IMR-90 (cell line): ENCODE measurements at places on chromosomes 11 and 22.

- DNase-seq, result peak; percentile 5
Observed at GRCh38 chr11:44188643-44189042, 93.2 kb downstream of the EXT2 start.

GRCh38 chr11:1471736-1472135 lies 14.8 kb downstream of the MOB2 start:
- DNase-seq, result no peak

GRCh38 chr22:32465661-32466060 lies 1.4 kb upstream of the BPIFC start:
- no peak for DNase-seq

- DNase-seq, result no peak
Observed at GRCh38 chr22:19082101-19082500, 40.1 kb downstream of the DGCR2 start.

GRCh38 chr11:18383388-18384156 lies 10.8 kb upstream of the LDHA start:
- DNase-seq, result peak; percentile 96

- no peak for DNase-seq
Observed at GRCh38 chr11:36109850-36110606, 166.2 kb downstream of the LDLRAD3 start.

GRCh38 chr11:47395223-47396048 lies 13.0 kb upstream of the SLC39A13 start:
- DNase-seq, result no peak

DNA sequence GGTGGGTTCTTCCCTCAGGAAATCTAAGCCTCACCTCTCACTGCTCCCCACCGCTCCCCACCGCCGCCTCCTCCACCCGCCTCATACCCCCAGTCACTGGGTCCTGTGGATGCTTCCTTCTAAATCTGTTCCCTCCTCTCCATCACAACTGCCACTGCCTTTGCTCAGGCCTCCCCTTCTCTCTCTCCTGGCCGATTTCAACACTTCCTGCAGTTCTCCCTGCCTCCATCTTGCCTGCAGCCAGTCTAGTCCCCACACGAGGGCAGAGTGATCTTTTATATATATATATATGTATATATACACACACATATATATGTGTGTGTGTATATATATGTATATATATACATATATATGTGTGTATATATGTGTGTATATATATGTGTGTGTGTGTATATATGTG lies 27.8 kb downstream of the CREB3L1 start:
- DNase-seq, result peak; percentile 35

GRCh38 chr11:119056421-119056999 lies 495 bp downstream of the HYOU1 start:
- peak; percentile 3 for DNase-seq

GRCh38 chr11:125372088-125372487 lies 124.0 kb downstream of the FEZ1 start:
- DNase-seq, result no peak

- peak; percentile 36 for DNase-seq
Observed at GRCh38 chr11:16935518-16936302, 78.5 kb downstream of the PLEKHA7 start.

DNA sequence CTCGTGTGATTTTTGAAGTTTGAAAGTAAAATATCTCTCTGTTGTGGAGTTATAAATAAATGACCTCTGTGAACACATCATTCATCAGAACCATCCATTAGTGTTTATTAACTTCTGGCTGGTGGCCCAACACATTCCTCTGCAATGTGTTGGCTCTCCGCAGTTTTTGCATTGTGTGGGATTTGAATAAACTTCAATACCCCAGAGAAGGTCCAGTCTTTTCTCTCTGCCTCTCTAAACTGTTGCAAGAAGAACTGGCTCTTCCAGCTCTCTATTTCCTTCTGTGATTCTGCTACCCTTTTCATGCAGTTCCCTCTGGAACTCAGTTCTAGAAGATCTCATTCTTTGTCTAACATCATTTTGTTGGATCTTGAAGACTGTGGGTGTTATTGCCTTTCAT lies 125.0 kb upstream of the ARHGAP42 start:
- DNase-seq, result peak; percentile 86

- DNase-seq, result no peak
Observed at GRCh38 chr11:130606178-130606577, 157.7 kb downstream of the ADAMTS15 start.

GRCh38 chr11:2673250-2673610 lies 26.6 kb downstream of the KCNQ1OT1 start:
- no peak for DNase-seq

DNA sequence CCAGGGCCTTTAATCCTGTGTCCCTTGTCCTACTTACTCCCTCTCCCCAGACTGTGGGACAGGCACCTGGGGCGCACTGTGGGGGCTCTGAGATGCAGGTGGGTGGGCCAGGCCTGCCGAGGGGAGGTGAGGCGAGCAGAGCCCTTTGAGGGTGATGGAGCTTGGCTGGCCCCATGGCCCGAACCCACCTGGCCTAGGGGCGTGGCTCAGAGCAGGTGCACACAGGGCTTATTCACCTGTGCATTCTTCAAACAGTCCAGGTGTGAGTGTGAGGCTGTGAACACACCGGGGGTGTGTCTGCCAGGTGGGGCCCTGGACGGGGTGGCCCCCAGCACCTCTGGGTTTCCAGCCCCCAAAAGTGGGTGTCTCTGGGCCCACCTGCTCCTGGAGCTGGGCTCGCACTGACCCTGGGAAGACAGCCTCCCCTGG lies 9.0 kb upstream of the MUC5AC start:
- no peak for DNase-seq

DNA sequence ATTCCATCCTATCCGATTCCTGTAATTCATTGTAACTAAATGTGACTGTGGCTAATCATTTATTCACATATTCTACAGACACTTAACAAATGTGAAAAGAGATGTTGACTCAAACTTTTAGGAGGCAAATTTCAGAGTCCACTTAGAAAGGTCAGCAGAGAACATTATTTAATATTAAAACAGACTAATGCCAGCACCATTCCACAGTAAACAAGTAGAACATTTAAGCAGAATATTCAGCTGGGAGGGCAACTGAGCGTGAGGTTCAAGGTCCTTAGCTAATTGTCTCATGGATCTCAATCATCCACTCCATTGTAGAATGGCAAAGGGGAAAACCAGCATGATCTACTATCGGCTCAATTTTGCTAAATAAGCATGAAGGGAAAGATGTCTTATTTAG lies 5.1 kb upstream of the SLC5A12 start:
- no peak for DNase-seq

DNA sequence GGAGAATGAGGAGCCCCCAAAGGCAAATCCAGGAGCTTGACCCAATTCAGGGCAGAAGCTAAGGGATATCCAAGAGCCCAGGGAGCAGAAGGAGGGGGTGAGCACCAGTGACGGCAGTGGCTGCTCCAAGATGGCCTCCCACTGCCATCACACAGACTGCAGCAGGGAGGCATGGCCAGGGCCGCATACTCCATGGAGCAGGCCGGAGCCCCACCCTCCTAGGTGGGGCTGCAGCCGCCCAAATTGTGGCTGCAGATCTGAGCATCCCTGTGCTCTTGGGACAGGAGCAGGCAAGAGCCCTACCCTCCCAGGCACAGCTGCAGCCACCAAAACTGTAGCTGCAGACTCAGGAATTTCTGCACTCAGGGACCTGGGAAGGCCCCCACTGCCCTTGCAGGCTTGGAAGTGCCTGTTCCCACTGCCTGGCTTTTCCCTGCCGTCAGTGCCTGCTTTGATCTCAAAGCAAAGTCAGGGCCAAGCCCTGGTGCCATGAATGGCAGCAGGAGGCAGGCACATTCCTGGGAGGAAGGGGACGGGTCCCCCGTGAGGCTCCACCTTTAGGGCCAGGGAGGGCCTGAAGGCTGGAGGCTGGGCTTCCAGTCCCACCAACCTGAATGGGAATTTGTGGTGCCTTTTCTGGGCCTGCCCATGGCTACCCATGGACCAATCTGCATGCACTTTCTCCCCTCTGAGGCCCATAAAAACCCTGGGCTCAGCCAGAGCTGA lies 10.3 kb upstream of the WNT7B start:
- DNase-seq, result no peak
